ENCODE measurements at places on chromosomes 3 and 15.
A peak's percentile ranks its signal among the peaks of the same experiment; 100 is the strongest.

DNA sequence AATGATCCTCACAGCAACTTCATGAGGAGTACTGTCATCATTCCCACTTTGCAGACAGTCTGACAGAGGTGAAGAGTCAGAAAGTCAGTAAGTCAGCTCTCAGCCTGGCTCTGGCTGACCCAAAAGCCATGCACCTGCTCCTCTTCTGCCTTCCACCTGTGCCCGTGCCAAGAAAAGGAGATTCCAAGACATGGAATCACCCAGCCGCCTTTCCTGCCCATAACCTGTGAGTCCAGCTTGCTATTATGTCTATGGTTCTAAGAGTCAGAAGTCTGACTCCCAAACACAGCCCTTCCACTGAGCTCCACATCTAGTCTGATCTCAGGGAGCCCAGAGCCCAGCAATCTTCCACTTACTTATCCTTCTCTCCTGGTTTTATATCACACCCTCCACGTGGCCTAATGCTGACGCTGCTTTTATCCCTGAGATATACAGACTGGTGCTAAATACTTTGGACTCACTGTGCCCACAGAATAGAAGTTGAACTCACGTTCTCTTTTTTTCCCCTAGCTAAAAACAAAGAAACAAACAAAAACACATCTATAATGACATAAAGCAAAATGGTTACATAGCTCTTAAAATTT, 66.0 kb downstream of the PLD1 start:
- no peak for DNase-seq

DNA sequence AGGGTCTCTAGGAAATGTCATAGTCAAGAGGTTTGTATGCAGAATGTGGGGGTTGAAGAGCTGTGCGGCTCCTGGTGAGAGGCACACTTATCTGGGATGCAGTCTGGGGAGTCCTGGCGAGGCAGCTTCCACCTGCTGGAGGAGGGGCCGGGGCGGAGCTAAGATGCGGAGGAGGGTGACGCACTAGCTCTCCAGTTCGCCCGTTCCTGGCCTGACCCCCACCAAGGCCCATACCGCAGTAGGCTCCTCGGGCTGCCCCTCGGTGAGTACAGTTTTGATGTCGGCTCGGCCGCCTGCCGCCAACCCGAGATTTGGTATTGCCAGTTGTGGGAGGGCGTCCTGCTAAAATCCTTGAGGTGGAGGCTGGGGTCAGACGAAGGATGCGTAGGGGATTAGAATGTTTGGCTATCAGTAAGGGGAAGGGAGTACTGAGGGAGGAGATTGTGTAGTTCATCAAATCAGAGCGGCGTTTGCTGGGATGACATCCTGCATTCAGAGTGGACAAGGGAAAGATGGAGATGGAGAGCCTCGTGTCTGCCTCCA, at the start of gene SCG5:
SCG5 (plus strand) TSS at position 194 of the 543 bp plus-strand sequence. CDS start 1,883 bp downstream, outside the sequence.
- DNase-seq: no peak

DNA sequence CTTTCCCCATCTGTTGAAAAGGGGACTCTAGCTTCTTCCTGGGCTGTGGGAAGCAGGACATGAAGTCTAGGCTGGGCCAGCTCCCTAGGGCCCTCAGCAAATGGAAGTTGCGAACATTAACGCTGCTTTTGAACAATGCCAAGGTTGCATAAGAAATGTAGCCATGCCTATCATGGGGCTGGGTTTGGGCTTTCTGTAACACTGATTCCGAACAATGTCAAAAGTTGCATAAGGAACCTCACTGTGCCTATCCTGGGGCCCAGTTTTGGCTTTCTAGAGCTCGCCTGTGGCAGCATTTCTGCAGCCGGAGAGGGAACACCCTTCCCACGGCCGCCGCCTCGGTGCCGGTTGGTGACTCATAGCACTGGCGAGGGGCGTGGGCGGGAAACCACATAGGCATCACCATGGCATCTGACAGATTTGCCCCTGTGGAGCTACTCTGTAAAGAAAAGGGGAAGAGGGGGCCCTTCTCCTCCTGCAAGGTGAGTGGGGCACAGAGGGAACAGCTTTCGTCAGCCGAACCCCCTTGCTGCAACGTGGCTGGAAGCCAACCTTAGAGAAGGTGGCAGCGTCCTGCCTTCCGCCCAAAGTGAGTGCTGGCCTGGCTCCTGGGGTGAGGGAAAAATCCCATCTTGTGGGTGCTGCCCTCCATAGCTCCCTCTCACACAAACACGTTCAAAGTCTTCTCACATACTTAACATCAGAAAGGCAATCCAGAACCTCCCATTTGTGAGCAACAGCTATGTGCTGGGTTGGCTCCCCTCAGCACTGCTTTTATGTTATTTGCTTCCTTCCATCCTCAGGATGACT, 46.6 kb upstream of the ATP2B2 start:
- DNase-seq: no peak

DNA sequence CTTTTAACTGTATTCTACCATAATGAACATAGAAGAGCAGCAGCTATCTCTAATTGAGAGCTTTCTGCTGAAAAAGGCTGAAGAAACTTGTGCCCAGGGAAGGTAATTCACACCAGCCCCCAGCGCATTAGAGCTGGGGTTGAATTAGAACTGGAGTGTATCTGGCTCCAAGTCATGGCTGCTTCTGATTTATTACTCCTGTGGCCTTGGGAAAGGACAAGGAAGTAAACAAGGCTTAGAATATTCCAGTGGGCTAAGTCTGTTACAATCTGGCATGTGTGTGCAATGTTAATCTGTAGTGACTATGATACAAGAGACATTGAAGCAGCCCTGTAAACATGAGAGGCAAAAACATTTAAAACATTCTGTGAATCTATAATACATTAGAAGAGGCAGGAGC, 18.1 kb downstream of the CPA3 start:
- DNase-seq: no peak

DNA sequence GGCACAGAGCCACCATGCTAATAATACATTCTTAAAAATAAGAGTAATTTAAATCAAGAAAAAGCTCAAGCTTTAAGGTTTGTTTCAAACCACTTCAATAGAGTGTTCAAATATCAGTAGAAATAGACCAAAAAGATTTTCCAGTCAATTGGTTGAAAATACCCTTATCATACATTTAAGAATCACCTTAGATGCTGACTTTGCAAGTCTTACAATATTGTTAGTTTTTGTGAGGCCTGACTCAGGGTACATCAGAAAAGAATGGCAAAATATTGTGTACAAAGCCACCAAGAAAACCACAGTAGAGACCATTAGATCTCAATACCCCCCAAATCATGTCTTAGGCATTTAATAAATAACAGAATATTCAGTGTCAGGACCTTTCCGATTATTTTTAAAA, 19.8 kb upstream of the NRG4 start:
- DNase-seq: no peak

DNA sequence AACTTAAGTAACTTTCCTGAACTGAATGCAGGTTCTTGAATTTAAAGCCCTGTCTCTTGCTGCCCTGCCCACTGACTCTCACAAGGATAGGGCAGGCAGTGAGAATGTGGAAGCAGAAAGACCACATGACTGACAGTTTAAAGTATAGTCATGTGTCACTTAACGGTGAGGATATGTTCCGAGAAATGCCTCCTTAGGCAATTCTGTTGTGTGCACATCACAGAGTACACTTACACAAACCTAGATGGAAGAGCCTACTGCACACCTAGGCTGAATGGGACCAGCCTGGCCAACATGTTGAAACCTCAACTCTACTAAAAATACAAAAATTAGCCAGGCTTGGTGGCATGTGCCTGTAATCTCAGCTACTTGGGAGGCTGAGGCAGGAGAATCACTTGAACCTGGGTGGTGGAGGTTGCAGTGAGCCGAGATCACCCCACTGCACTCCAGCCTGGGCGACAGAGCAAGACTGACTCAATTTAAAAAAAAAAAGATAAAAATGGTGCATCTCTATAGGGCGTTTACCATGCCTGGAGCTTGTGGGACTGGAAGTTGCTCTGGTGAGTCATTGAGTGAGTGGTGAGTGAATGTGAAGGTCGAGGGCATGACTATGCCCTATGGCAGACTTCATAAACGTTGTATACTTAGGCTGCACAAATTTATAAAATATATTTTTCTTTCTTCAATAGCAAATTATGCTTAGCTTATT, 18.9 kb upstream of the COPG1 start:
- peak; percentile 80 for DNase-seq

- DNase-seq: peak; percentile 21
Observed at GRCh38 chr3:9732080-9732739, 675 bp downstream of the BRPF1 start.

DNA sequence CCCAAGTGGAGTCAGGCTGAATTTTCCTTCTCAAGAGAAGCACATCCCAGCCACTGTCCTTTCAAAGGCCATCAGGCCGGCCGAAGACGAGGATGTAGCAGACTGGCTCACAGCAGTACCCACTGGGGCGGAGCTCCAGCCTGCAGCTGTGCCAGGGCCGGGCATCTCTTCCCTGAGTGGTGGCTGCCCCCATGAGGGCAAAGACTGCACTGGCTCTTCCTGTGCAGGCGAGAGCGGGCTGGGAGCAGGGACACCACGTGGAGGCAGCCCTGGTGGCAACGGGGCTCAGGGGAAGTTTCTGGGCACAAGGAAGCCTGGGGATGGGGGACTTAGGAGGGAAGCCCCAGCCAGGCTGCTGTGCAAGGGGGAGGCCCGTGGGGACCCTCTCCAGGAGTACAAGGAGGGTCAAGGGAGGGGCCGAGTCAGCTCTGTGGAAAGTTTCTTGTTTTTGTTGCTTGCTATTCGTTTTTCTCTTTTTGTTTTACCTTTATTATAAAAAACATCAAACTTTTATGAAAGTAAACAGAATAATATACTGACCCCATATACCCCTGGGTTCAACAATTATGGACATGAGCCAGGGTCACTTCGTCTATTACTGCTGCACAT, 66.1 kb downstream of the RPN1 start:
- peak; percentile 80 for DNase-seq

DNA sequence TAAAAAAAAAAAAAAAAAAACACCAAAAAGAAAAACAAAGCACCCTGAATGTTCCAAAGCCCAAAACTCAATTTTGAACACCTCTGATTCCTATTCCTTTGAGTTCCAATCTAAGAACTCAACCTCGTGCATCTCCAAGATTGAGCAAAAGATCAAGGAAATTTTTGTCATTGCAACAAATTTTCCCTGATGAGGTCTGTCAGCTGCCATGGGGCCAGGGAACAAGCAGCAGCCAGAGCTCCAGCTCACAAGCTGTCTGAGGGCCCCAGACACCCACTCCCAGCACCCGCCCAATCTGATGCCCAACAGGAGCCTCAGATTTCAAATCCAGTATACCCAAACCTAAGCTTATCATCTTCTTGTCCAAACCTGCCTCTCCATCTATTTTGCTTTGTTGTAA, 87.6 kb upstream of the ACP3 start:
- DNase-seq: no peak

- DNase-seq: no peak
Observed at GRCh38 chr3:115638991-115639390, 15.7 kb downstream of the GAP43 start.

- DNase-seq: no peak
Observed at GRCh38 chr3:126014252-126014651, 45.3 kb downstream of the ROPN1B start.

DNA sequence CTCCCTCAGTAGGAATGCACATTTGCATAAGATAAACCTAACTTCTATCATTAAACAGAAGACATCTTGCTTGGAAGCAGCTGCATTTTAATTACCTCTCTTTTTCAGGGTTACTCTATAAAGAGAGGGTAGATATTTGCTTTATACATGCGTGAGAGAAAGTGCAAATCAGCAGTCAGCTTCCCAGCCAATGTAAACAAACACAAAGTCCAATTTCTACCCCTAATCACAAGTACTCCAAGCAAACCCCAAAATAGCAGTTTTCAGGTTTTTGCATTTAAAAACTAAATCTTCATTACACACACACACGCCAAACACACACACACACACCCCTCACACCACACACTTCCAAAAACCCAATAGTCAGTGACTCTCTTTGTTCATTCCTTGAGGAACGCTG, 303.9 kb upstream of the ALCAM start:
- no peak for DNase-seq

- no peak for DNase-seq
Observed at GRCh38 chr15:77544162-77544561, 88.5 kb downstream of the LINGO1 start.

GRCh38 chr15:100060276-100060926, 281.4 kb downstream of the ADAMTS17 start:
- DNase-seq: no peak

- no peak for DNase-seq
Observed at GRCh38 chr15:69834761-69835160, 263.0 kb downstream of the TLE3 start.

DNA sequence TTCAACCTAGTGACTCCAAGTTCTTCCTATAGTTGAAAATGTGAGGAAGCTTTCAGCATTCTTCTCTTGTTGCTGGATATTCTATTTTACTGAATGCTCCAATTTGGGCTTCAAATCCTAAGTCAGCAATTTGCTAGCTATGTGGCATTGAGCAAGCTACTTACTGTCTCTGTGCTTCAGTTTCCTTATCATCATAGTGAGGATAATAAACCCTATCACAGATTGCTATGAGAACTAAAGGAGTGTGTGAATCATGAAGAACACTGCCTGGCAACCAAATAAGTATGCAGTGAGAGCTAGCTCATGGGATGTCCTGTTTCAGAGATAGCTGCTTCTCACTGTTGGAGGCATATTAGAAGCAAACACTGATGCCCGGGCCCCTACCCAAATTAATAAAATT, 163.8 kb upstream of the CDIN1 start:
- DNase-seq: no peak

DNA sequence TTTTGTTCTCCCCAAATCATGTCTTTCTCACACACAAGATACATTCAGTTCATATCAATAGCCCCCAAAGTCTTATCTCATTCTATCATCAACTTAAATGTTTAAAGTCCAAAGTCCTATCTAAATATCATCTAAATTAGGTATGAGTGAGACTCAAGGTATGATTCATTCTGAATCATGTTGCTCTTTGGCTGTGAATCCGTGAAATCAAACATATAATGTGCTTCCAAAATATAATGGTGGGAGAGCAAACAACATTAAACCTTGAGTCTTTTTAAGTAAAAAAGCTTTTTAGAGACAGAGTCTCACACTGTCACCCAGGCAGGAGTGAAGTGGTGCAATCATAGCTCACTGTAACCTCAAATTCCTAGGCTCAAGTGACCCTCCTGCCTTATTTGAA, 139.1 kb downstream of the SAMMSON start:
- no peak for DNase-seq

GRCh38 chr15:95520511-95520910, 810.0 kb upstream of the NR2F2 start:
- no peak for DNase-seq

- DNase-seq: no peak
Observed at GRCh38 chr3:185741586-185741985, 83.3 kb downstream of the IGF2BP2 start.

DNA sequence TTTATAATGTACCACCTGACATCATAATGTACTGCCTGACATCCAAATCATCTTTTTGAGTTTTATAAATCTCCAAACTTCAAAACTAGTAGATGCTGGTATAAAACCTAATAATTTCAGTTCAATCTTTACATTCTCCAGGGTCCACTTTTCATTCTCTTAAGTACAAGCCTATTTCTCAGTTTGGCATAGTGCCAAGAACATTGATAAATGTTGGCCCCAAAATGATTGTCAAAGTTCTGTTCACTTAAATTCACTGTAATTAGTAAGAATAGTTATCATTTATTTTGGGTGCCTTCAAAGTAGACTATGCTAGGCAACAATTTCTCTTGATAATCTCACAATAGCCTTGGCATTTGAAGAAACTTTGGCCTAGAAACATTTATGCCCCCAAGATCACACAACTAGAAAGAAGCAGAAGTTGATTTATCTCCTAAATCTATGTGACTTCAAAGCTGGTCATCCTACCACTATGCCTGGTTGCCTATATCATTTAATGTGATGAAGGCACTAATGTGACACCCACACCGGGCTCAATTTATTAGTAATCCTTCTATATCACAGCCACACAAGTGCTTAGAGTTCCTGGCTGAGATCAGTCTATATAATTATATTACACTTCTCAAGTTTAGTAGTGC, 101.7 kb downstream of the ZNF609 start:
- no peak for DNase-seq
